ENCODE measurements at places on chromosomes 1 and 21.

DNA sequence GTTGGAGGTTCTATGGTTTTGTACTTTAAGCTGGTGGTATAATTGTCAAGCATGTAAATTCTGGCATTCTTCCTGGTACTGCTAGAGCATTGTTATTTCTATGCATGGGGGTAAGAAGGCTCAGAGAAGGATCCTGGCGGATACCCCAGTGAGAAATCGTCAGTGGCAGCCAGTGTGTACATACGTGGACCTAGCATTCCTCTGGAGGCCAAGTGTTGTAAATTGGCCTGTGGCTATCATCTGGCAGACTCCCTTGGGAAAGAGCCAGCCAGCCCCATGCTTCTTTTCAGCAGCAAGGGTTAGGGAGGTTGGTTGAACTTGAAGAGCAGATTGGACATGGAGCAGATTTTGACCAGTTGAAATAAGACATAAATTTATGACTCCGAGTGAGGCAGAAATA, 5.2 kb upstream of the AGO3 start:
- H3K36me3 ChIP-seq: no peaks in the 10 kb centered on the region
- H3K4me3 ChIP-seq: no peak overlapping the region
- H3K27me3 ChIP-seq: no peaks in the 10 kb centered on the region

DNA sequence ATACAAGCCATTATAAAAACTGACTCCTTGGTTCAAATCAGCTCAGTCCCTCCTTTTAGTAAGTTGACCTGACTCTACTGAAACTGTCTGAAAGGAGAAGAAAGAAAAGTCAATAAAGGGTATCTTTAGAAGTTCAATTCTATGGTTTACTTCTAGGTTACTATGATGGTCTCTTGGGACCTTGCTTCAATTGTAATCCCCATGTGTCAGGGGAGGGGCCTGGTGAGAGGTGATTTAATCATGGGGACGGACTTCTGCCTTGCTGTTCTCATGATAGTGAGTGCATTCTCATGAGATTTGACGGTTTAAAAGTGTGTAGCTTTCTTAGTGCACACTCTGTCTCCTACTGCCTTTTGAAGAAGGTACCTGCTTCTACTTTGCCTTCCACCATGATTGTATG, 31.7 kb upstream of the FNBP1L start:
- H3K36me3 ChIP-seq: no peaks in the 10 kb centered on the region
- H3K27ac ChIP-seq: peak overlapping the region; percentile 47
- peaks cover 19% of the 10 kb centered on the region for H3K4me1 ChIP-seq
- H3K4me3 ChIP-seq: no peak overlapping the region
- H3K27me3 ChIP-seq: no peaks in the 10 kb centered on the region

- no peak for DNase-seq
- peaks cover 12% of the 10 kb centered on the region for H3K36me3 ChIP-seq
- H3K27me3 ChIP-seq: no peaks in the 10 kb centered on the region
- H3K4me1 ChIP-seq: peaks cover 27% of the 10 kb centered on the region
Measured at GRCh38 chr1:36225283-36225899, 1.1 kb downstream of the THRAP3 start.

DNA sequence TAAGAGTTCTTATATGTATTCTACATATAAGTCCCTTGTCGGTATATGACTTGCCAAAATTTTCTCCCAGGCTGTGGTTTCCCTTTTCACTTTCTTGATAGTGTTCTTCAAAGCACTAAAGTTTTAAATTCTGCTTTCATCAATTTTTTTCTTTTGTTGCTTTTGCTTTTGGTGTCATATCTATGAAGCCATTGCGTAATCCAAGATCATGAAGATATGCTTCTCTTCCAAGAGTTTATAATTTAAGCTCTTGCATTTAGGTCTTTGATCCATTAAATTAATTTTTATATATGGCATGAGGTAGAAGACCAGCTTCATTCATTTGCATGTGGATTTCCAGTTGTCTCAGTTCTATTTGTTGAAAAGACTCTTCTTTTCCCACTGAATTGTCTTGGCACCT, 22.2 kb downstream of the DESI2 start:
- no peak overlapping the region for H3K27ac ChIP-seq
- no peak for DNase-seq
- no peaks in the 10 kb centered on the region for H3K27me3 ChIP-seq
- H3K4me3 ChIP-seq: no peak overlapping the region
- no peaks in the 10 kb centered on the region for H3K36me3 ChIP-seq
